ENCODE measurements at places on chromosomes 12 and 14.
A peak's percentile ranks its signal among the peaks of the same experiment; 100 is the strongest.

- DNase-seq = peak; percentile 49
These were observed 202.7 kb upstream of the FRMD6 start for GRCh38 chr14:51448831-51449670.

- no peak for DNase-seq
These were observed 9.3 kb downstream of the STAC3 start for GRCh38 chr12:57241402-57242310.

DNA sequence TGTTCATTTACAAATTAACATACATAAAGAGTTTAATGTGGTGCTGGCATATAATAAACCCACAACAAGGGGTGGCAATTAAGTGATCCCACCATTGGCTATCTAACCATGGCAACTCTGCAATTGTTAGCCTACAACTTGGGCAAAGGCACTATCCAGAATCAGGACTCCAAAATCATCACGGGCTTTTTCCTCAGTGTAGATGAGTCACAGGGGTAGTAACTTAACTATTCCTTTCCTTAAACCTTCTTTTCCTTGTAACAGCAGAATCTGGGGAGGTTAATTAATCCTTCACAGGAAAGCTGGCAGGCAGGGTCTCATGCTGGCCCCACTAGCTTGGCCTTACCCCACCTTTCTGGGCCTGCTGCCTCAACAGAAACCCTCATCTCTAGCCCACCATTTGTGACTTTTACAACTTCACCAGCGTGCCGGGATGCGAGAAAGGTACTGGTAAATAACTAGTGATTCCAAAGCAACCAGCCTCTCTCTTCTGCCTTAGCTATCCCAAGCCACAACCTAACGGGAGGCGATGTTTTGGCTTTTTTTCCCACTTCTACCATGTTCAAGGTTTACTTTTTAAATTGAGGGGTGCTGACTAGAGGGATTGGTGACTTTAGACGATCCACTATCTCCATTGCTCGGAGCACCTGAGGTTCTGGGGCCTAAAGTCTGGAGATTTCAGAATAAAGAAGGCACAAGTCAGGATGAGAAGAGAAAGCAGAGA, 744 bp downstream of the ATP5MC2 start:
- DNase-seq = no peak

GRCh38 chr12:90257927-90258624, 549.4 kb upstream of the ATP2B1 start:
- DNase-seq = no peak

DNA sequence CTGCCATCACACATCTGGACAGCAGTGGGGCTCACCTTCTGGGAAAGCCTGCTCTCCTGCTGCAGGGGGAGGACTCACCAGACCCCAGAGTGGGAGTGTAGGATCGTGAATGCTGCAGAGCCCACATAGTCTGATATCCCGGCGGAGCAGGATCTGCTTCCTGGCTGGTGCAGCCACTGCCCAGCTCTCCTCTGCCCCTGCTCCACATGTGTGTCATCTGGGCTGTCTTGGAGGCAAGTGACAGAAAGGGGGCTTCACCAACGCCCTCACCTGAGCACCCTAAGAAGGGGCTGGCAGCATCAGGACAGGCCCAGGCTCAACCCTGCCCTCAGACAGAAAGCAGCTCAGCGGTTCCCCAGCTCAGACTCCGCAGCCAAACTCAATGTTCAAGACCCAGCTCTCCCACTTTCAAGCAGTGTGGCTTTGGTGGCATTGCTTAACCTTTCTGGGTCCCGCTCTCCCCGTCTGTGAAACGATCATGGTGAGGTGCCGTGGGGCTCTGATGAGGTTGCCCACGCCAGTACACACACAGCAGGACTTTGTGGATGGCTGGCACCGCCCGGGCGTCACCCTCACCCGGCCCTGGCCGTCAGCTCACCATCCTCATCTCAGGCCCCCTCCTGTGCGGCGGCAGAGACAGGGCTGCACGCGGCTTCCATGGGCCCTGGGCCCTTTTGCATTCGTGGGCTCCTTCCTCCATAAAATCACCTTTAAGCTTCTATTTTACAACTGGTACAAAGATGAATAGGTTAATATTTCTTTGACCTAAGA, 91.0 kb upstream of the SFSWAP start:
- DNase-seq = no peak

- peak; percentile 43 for DNase-seq
These were observed 159.4 kb upstream of the TMTC2 start for GRCh38 chr12:82527165-82527780.

DNA sequence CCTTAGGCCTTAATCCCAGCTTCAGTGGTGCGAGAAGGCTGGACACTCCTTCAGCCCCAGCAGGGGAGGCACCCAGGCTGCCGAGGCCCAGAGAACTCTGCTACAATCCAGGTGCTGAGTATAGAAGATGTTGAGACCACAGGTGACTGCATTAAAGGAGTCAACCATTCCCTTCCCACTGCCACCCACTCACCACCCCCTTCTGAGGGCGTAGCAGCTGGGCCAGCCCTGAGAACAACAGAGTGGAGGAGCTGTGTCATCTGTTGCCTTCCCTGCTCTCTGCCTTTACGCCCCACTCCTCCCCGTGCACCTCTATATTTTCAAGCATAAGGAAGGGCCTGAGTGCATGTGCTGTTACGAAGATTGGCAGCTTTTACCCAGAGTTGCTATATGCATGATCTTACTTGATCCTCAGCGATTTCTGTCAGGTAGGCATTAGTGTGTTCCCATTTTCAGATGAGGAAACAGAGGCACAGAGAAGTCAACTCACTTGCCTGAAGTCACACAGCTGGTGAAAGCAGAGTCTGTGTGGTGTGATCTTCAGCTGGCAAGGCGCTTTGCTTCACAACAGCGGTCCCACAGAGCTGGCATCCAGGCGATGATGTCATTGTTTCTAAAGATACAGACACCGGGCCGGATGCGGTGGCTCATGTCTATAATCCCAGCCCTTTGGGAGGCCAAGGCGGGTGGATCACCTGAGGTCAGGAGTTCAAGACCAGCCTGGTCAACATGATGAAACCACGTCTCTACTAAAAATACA, 46.7 kb downstream of the RIN3 start:
- DNase-seq = no peak

DNA sequence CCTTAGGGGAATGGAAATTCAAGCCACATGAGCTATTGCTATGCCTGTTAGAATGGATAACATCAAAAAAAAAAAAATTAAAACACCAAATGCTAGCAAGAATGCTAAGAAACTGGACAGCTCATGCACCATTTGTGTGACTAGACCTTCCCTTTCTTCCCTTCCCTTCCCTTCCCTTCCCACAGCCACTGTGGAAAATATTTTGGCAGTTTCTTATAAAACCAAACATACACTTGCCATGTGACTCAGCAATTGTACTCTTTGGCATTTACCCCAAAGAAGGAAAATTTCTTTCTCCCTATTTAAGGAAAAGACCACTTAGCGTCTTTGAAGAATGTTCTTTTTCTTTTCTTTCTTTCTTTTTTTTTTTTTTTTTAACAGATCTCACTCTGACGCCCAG, 49.1 kb upstream of the FKBP4 start:
- DNase-seq = no peak

DNA sequence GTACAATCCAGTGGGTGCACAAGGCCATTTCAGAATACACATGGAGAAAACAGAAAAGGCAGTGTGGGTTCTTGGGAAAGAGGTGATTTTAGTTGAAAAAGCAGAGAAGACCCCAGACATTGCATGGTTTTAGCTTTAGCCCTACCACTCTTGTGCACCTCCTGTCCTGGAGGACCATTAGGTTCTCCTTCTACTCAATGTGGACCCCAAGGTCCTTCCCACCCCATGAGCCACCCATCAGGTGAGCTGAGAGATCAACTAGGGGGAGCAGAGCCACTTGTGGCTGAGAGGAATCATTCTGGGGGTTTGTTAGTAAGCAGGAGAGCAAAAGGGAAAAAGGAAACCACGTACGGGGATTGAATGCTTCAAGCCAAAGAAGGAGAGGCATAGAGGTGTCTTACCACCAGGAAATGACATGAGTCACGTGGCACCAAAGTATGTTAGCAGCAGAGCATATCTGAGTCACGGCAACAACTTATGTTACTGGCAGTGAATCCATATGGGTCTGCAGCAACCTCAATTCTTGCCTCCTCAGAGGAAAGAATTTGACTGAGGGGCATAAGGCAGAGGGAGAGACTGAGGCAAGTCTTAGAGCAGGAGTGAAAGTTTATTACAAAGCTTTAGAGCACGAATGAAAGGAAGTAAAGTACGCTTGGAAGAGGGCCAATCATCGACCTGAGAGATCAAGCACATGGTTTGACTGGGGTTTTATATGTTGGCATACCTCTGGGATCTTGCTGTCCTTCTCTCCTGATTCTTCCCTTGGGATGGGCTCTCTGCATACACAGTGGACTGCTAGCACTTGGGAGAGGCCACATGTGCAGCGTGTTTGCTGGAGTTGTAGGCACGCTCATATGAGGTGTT, 73.9 kb downstream of the HSD17B6 start:
- peak; percentile 15 for DNase-seq
